ENCODE measurements at places on chromosomes 7 and 10.

- DNase-seq, result no peak
Measured at GRCh38 chr7:158885624-158886023, 29.3 kb downstream of the DYNC2I1 start.

GRCh38 chr10:71136036-71136721, 76.2 kb upstream of the UNC5B start:
- DNase-seq, result no peak

GRCh38 chr7:150993511-150993910, 2.7 kb downstream of the NOS3 start:
- DNase-seq, result no peak

- no peak for DNase-seq
Measured at GRCh38 chr7:158008267-158008666, 579.4 kb downstream of the PTPRN2 start.

DNA sequence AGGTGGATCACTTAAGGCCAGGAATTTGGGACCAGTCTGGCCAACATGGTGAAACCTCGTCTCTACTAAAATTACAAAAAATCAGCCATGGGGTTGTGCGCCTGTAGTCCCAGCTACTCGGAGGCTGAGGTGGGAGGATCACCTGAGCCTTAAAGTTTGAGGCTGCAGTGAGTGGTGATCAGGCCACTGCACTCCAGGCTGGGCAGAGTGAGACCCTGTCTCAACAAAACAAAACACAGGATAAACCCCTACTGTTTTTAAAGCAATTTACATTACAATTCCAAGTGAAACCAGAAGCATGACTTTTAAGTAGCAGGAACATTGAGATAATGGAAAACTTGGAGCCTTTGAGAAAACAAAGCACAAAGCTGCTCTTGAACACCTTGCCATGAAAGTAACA, 92.4 kb upstream of the BTBD16 start:
- no peak for DNase-seq

DNA sequence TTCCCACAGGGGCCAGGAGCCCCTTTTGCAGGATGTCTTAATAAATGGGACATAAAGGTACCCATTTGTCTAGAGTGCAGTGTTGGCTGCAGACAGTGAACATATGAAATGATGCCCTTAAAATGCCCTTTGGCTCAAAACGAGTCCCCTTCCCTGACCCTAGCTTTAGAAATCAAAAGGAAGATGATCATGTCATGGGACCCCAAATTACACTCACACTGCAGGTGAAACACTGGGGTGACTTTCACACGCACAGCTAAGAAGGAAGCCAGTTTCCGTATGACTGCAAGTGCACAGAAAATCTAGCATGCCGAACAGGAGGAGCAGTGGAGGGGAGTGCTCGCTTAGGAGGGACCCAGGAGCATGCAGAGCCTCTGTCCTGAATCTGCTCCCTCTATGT, 154.5 kb upstream of the KLF14 start:
- DNase-seq, result no peak

GRCh38 chr7:141928845-141929195, 12.6 kb downstream of the OR9A4 start:
- DNase-seq, result no peak

DNA sequence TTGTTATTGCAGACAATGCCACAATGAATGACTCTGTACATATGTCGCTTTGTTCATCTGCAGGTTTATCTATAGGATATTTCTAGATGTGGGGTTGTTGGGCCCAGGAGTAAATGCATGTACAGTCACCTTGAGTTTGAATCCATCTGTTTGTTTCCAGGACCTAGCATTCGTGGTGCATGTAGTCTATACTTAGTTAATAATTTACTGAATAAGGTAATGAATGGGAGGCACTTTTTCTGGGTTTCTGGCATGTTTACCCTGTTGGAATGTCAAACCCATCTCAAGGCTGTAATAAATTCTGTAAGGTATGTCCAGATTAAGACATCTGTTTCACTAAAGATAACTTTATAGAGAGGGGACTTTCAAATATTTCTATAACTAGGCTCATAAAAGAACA, 23.5 kb downstream of the HECTD2 start:
- DNase-seq, result no peak

GRCh38 chr7:25597946-25598345, 369.7 kb upstream of the NPVF start:
- DNase-seq, result no peak

GRCh38 chr10:123442901-123443300, 223.3 kb upstream of the GPR26 start:
- DNase-seq, result no peak

DNA sequence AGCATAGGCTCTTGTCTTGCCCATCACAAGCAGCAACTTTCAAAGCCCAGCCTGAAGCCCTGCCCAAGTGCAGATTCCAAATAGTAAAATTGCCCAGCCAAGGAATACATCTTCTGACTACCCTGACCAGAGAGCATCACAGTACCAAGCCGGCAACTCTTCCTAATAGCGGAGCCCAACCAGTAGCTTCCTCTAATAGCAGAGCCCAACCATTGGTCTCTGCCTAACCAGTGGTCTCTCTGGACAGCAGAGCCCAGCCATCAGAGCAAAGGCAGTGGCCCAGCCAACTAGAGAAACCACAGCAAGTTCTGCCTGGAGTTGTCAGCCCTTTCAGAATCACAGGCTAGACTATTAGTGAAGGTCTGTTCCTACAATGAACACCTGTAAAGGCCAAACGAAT, 285.6 kb downstream of the HGF start:
- DNase-seq, result no peak

DNA sequence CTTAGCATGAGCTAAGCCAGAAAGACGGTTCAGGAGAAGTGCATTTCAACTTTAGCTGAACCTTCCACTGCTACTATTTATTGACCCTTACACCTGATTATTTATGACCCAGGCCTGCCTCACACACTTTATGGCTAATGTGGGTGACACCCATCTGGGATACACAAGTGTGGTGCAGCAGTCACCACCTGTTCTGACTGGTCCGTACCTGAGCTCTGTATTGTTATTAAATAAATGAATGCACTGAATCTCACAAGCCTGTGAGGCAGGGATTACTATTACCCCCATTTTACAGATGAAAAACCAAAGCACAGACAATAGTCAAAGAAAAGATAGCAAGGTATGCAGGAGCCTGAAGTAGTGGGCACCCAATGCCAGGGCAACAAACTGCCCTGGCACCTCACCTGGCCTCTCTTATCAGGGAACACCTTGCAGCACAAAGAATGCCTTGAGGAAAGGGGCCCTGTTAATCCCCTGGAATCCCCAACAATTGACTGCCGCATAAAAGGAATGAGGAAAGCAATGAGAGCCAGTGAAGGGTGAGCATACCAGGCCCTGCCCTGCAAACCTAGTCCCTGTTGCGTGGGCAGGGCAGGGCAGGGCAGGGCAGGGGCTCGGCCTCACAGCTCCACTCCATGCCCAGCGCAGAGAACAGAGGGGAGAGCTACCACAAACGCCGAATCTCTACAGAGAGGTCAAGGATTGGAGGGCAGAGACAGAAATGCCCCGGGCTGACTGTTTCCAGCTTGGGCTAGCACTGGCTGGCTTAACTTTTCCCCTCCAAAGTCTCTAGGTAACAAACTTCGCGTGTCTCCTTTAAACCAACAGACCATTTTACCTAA, 1.3 kb downstream of the ANXA11 start:
- DNase-seq, result no peak

DNA sequence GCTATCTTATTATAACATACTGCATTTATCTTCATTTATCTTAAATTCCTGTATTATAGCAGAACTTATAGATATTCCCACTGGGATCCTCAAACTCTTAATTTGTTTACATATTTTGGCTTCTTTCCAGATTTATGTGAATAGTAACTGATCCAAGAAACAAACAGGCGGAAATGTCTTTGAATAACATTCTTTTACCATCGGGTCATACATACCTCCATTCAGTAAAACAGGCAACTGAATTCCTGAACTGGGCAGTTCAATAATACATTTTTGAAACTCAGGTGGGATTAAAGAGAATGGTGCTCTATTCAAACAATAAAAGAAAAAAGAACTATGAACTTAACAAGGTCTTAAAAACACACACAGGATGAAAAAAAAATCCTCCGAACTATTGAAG, 337.4 kb downstream of the CRPPA start:
- no peak for DNase-seq

GRCh38 chr10:85193796-85194195, 865.4 kb downstream of the CCSER2 start:
- no peak for DNase-seq

DNA sequence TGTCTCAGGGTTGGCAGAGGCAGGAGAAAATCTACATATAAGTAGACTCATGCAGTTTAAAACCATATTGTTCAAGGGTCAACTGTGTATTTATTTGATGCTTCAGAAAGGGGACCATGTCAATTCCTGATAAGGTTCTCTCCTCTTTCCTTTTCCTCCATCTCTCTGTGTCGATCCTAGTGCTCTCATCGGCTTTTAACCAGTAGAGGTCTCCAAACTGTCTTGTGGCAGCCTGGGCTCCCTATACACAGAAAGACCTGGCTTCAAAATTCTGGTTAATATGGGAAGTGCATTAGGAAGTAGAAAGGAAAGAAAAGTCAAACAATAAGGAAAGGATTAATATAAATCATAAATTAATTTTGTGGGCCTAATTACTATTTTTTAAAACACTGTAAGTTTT, 304.4 kb upstream of the C7orf33 start:
- no peak for DNase-seq

DNA sequence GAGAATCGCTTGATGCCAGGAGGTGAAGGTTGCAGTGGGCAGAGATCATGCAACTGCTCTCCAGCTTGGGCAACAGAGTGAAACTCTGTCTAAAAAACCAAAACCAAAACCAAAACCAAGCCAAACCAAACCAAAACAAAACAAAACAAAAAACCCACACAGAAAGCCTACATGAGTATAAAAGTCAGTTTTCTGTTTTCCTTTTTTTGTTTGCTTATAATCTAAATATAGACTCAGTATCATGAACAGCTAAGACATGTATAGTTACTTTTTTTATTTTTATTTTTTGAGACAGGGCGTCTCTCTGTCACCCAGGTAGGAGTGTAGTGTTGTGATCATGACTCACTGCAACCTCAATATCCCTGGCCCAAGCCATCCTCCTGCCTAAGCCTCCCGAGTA, 16.8 kb upstream of the MTPN start:
- no peak for DNase-seq

- DNase-seq, result peak; percentile 50
Measured at GRCh38 chr7:81469869-81470723, 299.8 kb downstream of the HGF start.

Measured in DND-41 (cell line).